ENCODE measurements at places on chromosomes 16 and 17. TPM values are rescaled to one million over a fixed set of nuclear protein-coding genes. Genes with fewer than 3 reads are reported as not detected.

The ALDH3A1 gene
- not detected for total RNA-seq

The TMEM92 gene
- total RNA-seq: not detected

The TERB1 gene
- total RNA-seq: 1.0 TPM

The KRT12 gene
- total RNA-seq: not detected

The PRR29 gene
- total RNA-seq: 1.6 TPM

The HYDIN gene
- total RNA-seq: 0.82 TPM

The MEAK7 gene
- total RNA-seq: 4.8 TPM

The CRHR1 gene
- not detected for total RNA-seq

The MYADML2 gene
- total RNA-seq: not detected

The TMEM100 gene
- total RNA-seq: not detected

The HP gene
- total RNA-seq: not detected

The MYLK3 gene
- 0.73 TPM for total RNA-seq

The BEAN1 gene
- not detected for total RNA-seq

The QRICH2 gene
- total RNA-seq: 3.1 TPM

The EVPLL gene
- not detected for total RNA-seq

The HBQ1 gene
- total RNA-seq: not detected

The WNT9B gene
- not detected for total RNA-seq

The BLTP2 gene
- 188 TPM for total RNA-seq

The MGAT5B gene
- total RNA-seq: not detected

The CD300LB gene
- total RNA-seq: 4.9 TPM

The MSI2 gene
- 145 TPM for total RNA-seq

The DDX5 gene
- total RNA-seq: 3,334 TPM

The PRSS22 gene
- 1.5 TPM for total RNA-seq

The PRSS33 gene
- 0.63 TPM for total RNA-seq

The MT1G gene
- 0.80 TPM for total RNA-seq

The WFDC1 gene
- total RNA-seq: not detected

The SLC52A1 gene
- not detected for total RNA-seq

The CCL4 gene
- 476 TPM for total RNA-seq

The COG4 gene
- total RNA-seq: 44.4 TPM

The CSH2 gene
- total RNA-seq: not detected

The RASL10B gene
- total RNA-seq: not detected

The EARS2 gene
- total RNA-seq: 14.2 TPM

The PRDM7 gene
- total RNA-seq: not detected

The FSCN2 gene
- 0.26 TPM for total RNA-seq

The KRT222 gene
- total RNA-seq: not detected

The ZG16 gene
- not detected for total RNA-seq

The USB1 gene
- total RNA-seq: 86.0 TPM

The HBZ gene
- total RNA-seq: not detected

The SLFN14 gene
- 0.47 TPM for total RNA-seq

The EIF3C gene
- total RNA-seq: 244 TPM

The KRTAP3-2 gene
- not detected for total RNA-seq

The HS3ST6 gene
- not detected for total RNA-seq
